H1 (cell line): ENCODE measurements at places on chromosomes 7 and 10. TPM values are rescaled to one million over a fixed set of nuclear protein-coding genes. Genes with fewer than 3 reads are reported as not detected.

Gene EPDR1
- 5.9 and 6.4 TPM in 2 replicates for total RNA-seq

Gene CHAT
- not detected in 2 replicates for total RNA-seq

Gene C7orf57
- 0.27 and 0.56 TPM in 2 replicates for total RNA-seq

Gene FLNC
- total RNA-seq = 10.7 and 12.0 TPM in 2 replicates

Gene OGA
- total RNA-seq = 104 and 107 TPM in 2 replicates

Gene SLC18A3
- total RNA-seq = 0.13 TPM in 1 of 2 replicates, not detected in the other

Gene WEE2
- not detected in 2 replicates for total RNA-seq

Gene TEX47
- not detected in 2 replicates for total RNA-seq

Gene NUTM2A
- total RNA-seq = 0.41 and 0.59 TPM in 2 replicates

Gene NUDT1
- total RNA-seq = 76.1 and 85.2 TPM in 2 replicates

Gene MRLN
- total RNA-seq = not detected in 2 replicates

Gene PNLIPRP1
- not detected in 2 replicates for total RNA-seq

Gene NEURL1
- 0.58 and 0.73 TPM in 2 replicates for total RNA-seq

Gene KCNH2
- total RNA-seq = 7.7 and 8.0 TPM in 2 replicates

Gene AVPI1
- 7.8 and 9.0 TPM in 2 replicates for total RNA-seq

Gene CUBN
- total RNA-seq = 0.04 TPM in 2 replicates

Gene MALRD1
- 0.32 and 0.92 TPM in 2 replicates for total RNA-seq

Gene OPN1SW
- total RNA-seq = not detected in 2 replicates

Gene PCDH15
- total RNA-seq = 0.15 TPM in 1 of 2 replicates, not detected in the other

Gene CDHR1
- total RNA-seq = 8.7 and 10.5 TPM in 2 replicates

Gene SAMD9
- total RNA-seq = 0.04 TPM in 1 of 2 replicates, not detected in the other

Gene WIPF3
- 12.1 and 12.6 TPM in 2 replicates for total RNA-seq

Gene STEAP4
- 0.08 TPM in 1 of 2 replicates, not detected in the other for total RNA-seq

Gene C10orf53
- total RNA-seq = not detected in 2 replicates

Gene PLCE1
- 0.06 and 0.10 TPM in 2 replicates for total RNA-seq

Gene TAS2R39
- not detected in 2 replicates for total RNA-seq

Gene TDRD1
- total RNA-seq = 0.71 and 0.92 TPM in 2 replicates

Gene AMZ1
- total RNA-seq = 0.82 and 1.4 TPM in 2 replicates

Gene CLDN3
- total RNA-seq = 19.1 and 20.8 TPM in 2 replicates

Gene OR6V1
- total RNA-seq = not detected in 2 replicates

Gene OGDHL
- 16.3 and 16.6 TPM in 2 replicates for total RNA-seq

Gene RTKN2
- total RNA-seq = 22.1 and 24.6 TPM in 2 replicates

Gene CYP3A5
- total RNA-seq = not detected in 2 replicates

Gene SFRP5
- 3.3 and 3.9 TPM in 2 replicates for total RNA-seq

Gene POLR2J2
- 7.7 and 7.9 TPM in 2 replicates for total RNA-seq

Gene EBLN1
- not detected in 2 replicates for total RNA-seq

Gene FAM149B1
- total RNA-seq = 16.8 TPM in 2 replicates

Gene PNLIP
- not detected in 2 replicates for total RNA-seq
